Caco-2 (cell line): ENCODE measurements at places on chromosomes 5 and 9.

- DNase-seq: no peak
Observed at GRCh38 chr9:3835393-3835792, 309.6 kb upstream of the RFX3 start.

DNA sequence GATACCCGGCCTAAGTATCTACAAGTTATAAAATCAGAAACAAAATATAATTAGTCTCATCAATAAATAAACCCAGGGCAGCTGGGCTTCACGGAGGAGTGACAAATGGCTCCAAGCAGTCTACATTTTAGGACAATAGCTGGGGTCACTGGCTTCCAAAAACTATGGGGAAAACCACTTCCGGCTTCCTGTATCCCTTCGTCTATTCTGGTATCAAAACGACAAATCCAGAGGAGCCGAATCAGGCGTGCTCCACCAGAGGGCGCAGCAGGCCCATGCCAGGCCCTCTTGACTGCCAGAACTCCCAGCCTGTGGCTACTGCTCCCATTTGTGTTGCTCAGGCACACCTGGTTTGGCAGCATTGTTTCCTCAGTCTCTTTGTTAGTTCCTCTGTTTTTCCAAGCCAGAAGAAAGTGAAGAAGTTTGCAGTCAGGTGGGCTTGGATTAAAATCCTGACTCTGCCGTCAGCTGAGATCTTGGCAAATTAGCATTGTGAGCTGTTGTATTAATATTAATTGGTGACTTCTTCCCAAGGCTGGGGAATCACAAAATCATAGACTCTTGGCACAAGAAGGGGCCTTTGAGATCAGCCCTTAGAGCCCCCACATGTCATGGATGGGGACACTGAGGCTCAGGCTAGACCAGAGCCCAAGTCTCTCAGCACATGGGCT lies 11.6 kb upstream of the RAB14 start:
- peak; percentile 90 for DNase-seq

DNA sequence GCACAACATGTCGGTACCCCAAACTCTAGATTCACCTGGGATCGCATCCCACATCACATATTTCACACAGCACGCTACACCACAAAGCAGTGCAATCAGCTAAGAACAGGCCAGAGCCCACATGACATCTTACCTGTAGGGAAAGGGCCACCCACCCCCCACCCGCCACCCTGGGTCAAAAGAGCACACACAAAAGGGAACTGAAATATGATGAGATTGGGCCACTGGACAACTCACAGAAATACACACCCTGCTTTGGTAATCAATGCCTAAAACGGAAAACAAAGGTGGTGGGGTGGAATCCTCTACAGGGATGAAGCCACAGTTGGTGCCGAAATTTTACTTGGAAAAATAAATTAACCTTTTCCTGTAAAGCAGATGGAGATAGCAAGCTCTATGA lies 13.1 kb downstream of the RETREG1 start:
- DNase-seq: no peak

DNA sequence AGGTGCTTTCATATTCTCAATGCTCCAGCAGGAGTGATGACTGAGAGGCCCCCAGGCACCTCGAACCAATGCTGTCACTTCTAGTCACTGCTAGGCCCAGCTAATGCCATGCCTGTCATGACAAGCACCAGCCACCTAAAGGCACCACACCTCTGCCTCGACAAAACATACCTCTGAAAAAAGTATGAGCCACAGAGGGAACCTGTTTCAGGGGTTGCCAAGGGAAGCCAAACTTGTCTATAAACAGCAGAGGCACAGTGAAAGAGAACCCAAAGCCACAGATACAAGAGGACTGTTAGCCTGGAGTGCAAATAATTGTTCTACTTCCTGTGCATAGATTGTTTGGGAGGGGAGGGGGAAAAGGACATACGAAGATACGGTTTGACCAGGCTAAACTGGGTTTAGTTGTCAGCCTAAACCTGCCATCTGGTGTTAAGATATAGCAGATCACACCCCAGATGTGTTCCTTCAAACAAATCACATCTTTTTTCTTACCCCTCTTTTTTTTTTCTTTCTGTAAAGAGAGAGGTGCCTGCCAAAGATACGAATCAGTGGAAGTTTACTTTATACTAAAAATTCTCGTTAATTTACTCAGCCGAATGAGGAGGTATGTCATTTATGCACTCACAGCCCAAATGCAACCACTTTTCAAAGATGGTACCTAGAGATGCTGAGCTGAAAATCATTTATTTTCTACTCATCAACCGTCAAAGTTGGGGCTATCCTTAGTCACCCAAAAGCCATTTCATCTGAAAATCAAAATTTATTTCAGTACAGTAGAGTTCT lies 45.7 kb downstream of the BNC2 start:
- peak; percentile 30 for DNase-seq

- no peak for DNase-seq
Observed at GRCh38 chr9:119880361-119880760, 511.1 kb upstream of the BRINP1 start.

GRCh38 chr5:152560512-152561137 lies 155.5 kb upstream of the NMUR2 start:
- peak; percentile 62 for DNase-seq

GRCh38 chr5:106962464-106963230 lies 708.1 kb downstream of the EFNA5 start:
- DNase-seq: no peak

GRCh38 chr9:341634-342421 lies 127.2 kb downstream of the DOCK8 start:
- DNase-seq: no peak

DNA sequence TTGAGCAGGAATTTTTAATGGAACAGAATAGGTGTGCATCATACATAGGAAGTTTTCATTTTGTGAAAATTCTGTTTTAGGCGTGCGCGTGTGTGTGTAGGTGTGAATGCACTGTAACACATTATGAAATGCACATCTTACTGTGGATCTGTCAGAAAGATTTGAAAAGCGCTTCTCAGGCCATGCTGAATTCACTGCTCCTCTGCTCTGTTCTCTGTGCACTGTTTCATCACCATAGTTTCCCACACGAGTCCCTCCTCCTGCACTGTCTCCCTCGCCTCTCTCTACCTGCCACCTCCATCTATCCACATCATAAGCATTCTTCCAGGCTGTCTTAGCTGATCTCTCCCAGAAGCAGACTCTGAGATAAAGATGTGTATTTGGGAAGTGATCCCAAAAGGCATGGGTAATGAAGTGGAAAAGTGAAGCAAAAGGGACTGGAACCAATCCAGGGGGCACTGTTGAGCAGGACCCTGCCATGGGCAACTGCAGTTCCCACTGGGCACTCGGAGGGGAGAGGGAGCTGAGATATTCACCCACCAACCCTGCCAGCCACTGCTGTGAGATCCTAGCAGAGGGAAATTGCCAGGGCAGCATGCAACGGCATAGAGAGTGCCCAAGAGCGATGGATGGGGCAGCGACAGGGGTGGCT lies 65.9 kb downstream of the GABBR2 start:
- DNase-seq: peak; percentile 6

DNA sequence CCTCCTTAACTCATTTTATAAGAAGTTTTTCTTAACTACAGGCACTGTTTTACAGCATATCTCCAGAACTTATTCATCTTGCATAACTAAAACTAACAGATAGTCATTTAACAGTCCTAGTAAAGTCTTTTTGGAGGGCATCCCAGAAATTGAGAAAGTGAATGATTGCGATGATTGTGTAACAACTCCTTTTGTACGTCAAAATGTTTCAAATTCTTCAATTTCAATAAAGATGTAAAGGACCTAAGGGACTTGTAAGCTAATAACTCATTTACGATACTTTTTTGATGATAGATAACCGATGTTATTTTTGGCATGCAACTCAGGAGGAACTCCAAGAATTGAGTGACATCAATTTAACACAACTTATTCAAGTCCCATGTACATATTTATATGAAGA lies 42.7 kb downstream of the SVEP1 start:
- no peak for DNase-seq

- no peak for DNase-seq
Observed at GRCh38 chr5:175623088-175623487, 34.8 kb upstream of the HRH2 start.

GRCh38 chr5:113202746-113203716 lies 226.4 kb downstream of the DCP2 start:
- DNase-seq: peak; percentile 52

DNA sequence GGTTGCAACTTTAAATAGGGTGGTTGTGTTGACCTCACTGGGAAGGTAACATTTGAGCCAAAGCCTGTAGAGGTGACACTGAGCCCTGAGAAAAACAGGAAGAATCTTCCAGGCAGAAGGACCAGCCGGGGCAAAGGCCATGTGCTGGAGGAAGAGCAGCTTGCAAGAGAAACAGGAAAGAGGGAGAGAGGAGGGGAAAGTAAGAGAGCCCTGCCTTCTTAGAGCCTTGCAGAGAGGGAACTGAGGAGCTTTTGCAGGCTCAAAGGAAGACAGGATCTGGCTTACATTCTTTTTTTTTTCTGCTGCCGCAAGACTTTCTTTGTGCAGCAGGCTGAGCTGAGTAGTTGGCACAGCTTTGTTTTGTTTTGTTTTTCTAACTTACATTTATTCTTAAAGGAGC lies 17.4 kb downstream of the C9orf153 start:
- DNase-seq: no peak

GRCh38 chr5:59768152-59769040 lies 125.1 kb downstream of the PDE4D start:
- peak; percentile 47 for DNase-seq

DNA sequence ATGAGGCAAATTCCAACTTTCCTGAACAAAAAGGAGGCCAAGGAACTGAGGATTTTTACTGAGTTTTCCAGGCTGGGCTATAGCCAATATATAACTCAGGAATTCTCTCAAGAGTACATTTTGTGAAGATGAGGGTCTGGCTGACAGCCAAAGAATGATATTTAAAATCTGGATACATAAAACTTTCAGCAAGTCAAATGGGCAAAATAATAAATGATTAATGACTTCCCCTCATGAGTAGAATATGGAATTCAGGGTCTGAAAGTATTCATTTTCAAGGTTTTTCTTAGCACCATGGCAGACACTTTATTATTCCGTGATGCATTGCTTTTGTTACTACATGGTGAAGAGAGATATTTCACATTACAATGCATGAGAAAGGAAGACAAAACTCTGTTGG lies 7.8 kb downstream of the FAM81B start:
- no peak for DNase-seq

DNA sequence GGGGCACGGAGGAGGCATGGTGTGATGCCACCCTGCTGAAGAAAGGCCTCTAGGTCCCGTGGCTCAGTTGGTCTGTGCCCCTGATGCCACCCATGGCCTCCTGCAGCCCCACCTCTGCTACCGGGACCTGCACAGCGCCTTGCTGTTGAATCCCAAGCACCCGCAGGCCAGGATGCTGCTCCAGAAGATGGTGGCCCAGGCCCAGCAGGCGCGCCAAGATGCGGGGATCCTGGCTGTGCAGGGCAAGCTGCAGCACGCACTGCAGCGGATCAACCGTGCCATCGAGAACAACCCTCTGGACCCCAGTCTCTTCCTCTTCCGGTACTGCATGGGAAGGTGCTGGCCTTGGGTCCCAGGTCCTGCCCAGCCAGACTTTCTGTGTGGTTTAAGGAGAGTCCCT lies 7.1 kb downstream of the TTC16 start:
- DNase-seq: no peak

DNA sequence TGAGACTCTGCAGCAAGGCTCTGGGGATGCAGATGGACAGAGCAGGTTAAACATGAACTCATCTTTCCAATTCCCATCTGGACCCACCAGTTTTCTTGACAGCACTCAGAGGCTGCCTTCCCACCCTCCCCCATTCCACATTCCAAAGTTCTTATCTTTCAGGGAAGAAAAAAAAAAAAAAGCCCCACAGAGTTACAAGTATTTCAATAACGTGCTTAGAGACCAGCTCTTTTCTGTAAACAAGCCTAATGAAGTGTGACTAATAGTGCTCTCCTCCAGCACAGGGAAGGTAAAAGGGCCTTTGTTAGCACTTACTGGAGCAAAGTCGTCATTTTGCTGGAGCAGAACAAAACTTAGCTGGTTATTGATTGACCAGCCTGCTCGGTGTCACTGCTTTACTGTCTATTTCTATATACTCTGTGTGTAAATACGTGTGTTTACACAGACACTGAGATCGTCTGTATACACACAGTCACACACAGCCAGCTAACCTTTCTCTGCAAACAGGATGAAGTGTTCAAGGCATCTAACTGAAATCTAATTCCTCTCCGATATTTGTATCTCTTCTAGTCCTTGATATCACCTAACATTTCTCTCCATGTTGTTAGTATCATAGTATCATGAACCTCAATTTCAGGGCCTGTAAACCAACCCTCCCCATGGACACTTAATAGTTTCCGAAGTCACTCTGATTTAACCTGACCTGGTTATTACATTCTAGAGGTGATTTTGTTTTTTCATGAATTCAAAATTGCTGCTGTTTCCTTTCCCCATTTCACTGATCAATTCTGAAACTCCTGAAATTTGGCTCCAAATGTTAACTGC lies 84.9 kb downstream of the ZNF608 start:
- DNase-seq: peak; percentile 86

DNA sequence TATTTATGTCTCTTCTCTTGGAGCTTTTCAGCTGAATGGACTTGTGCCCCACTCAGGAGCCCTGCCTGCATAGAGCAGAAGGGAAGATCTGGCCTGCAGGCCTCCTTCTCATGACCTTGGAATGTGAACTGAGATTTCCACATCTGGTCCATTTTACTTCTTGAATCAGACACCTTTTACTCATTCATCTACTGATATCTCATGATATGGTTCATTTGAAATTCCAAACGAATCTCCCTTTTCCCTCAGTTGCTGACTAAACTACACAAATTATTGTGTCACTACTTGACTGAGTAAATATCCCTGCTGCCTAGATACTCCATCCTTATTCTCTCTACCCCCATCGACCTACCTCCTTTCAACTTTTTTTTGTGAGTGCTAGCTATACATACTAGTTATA lies 138.7 kb downstream of the PLCXD3 start:
- DNase-seq: no peak

GRCh38 chr5:23012842-23013241 lies 159.7 kb upstream of the CDH12 start:
- DNase-seq: no peak

DNA sequence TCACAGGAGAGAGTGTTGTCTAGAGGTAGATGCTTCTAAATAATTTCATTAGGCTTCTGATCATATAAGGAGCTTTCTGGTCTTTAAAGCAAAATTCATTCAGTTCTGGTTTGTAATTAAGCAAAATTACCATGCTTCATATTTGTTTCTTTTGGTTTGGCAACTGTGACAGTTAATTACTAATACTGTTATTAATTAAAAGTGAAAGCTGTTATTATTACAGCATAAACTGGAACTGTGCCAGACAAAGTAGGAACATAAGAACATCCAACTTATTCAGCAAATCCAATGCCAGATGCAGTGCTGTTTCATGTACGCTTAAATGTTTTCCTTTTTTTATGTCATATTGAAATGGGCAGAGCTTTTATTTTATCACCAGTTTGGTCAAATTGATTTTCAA lies 70.4 kb upstream of the DAB2 start:
- no peak for DNase-seq

GRCh38 chr5:149450199-149450598 lies 71.1 kb upstream of the IL17B start:
- no peak for DNase-seq
